ENCODE measurements at places on chromosomes 4 and X.

- DNase-seq: no peak
These were observed 576.7 kb upstream of the DIPK2B start for GRCh38 chrX:45777366-45777765.

DNA sequence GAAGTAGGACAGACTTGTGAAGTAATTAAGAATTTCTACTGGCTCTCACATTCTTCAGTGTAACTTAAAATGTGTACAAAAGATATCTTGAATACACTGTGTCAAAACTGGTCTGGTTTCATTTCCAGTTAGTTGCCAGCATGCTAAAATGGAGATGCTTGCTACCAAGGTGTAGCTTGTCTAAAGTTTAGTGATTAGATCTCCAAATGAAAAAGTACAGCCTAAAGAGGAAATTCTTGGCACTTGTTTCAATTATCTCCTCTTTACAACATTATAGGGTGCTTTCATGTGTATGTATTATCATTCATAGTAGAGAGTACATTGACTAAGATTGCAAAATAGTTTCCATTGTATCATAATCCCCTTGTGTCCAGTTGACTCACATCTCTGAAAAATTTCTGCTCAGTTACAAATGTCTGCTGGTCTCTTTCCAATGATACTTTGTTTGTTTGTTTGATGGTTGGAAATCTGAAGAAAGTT is 97.3 kb upstream of the SPRY1 start:
- no peak for DNase-seq

- DNase-seq: no peak
These were observed 69.0 kb downstream of the LNX1 start for GRCh38 chr4:53522334-53522733.

DNA sequence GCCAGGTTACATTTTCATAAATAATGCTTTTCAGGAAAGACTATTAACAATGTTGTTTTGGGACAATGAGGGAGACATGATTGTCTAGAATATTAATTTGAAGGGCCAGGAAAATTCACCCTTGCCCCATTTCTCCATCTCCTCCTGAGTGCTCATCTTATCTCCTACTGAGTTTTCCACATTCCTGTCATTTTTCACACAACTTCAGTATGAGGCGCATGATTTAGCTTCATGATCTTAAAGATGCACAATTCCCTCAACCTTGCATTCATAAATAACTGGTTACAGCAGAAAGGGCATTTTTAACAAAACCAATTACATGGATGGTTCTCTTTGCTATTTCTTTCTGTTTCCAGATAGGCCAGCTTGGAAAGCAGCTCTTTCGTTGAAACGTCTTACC is 1699.2 kb upstream of the IGFBP7 start:
- no peak for DNase-seq

- DNase-seq: no peak
These were observed 5.5 kb downstream of the SAT1 start for GRCh38 chrX:23788521-23788920.

GRCh38 chr4:152382057-152382785 is 153.7 kb downstream of the FBXW7 start:
- no peak for DNase-seq

DNA sequence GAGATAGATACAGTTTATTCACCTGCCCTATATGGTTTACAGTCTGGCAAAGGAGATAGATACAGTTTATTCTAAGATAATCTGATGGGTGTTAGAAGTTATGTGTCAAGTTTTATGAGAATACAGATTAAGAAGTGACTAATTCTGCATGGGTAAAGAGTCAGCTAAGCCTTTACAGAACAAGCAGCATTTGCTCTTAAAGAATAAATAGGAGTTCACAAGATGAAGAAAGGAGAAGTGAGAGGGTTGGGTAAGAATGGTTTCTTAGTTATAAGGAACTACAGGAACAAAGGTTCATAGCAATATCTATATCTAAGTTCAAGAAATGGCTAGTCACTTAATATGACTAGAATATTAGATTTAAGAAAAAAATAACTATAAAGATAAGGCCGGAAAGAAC is 47.6 kb downstream of the THOC2 start:
- no peak for DNase-seq

DNA sequence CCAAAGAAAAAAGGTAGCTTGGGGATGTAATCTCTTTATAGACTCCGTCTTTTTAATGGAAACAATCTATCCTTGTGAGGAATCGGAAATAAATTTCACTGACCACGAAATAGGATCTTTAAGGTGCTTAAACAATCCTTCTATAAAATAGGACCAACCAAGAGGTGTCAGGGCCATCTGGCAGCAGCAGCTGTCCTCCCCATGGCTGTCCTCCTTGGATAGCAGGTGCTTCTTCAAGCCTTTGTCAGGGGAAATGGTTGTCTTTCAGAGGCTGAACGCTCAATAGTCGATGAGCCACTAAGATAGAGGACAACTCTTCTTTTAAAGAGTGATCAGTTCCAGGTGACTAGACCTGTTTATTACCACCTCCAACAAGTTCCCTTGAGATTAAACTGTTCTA is 231.0 kb downstream of the ADGRL3 start:
- DNase-seq: no peak

- no peak for DNase-seq
These were observed 20.9 kb upstream of the DUSP9 start for GRCh38 chrX:153626025-153626633.

- DNase-seq: no peak
These were observed 18.0 kb upstream of the UBA1 start for GRCh38 chrX:47175588-47175980.

- DNase-seq: no peak
These were observed 78.1 kb upstream of the GPC4 start for GRCh38 chrX:133493366-133493765.

- no peak for DNase-seq
These were observed 166.1 kb upstream of the KLF8 start for GRCh38 chrX:56066016-56066415.

DNA sequence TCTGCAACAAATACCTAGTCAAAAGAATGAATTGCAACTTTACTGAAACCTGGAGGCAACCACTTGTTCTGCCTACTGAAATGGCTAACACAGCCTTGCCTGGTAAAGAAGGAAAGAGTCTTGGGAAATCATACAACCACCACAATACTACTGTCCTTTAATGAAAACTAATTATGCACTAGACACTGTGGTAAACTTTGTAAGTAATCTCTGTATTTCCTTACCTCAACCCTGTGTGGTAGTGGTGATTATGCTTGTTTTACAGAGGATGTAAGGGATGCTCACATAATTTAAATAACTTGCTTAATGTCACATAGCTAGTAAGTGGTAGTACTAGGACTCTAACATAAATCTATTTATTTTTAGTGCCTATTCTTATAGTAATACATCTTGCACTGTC is 44.7 kb downstream of the TMEM156 start:
- no peak for DNase-seq

- DNase-seq: no peak
These were observed 446.1 kb upstream of the RPS6KA3 start for GRCh38 chrX:20712811-20713210.

- no peak for DNase-seq
These were observed 2320.1 kb downstream of the ARAP2 start for GRCh38 chr4:33924239-33924638.

Data from DMS79 (cell line).